NCI-H1417 treated with DMSO at 0.1 percent for 48 hours (cell line): ENCODE measurements at places on chromosomes 5 and 9.

- DNase-seq, result no peak
Measured at GRCh38 chr9:98865284-98865875, 57.9 kb downstream of the GALNT12 start.

DNA sequence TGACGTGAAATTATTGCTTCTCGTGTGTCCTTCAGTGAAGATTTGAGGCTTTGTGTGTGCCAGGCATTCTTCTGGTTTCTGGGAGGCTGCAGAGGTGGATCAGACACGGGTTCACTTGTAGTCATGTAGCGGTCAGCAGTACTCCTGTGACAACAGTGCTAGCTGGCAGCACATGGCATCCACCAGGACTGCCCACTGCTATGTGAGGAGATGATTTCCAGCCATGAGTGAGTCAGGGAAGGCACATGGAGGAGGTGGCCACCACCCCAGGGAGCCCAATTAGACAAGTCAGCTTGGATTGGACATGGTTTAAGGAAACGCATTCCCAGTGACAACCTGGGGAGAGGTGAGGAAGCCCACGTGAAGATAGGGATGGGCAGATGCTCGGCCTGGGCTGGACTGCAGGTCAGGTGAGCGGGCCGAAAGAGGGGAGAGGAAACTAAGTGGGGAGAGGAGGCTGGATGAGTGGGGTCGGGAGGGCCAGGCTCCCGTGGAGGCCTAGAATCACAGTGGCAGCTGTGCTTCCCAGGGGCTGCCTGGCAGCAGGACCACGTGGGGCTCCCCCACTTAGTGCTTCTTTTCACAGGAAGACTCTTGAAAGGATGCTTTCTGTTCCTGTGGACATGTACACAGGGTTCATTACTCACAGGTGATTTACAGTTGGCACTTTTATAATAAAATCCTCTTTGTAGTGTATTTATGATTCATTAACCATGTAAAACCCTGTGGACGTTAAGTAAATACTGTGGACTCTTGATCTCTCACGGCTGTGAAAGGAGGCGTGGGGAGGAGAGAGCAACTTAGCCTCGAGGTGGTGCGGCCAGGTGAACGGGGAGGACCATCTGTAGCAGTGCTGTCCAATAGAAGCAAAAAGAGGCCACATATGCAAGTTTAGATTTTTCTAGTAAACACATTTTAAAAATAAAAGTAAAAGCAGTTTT lies 80.0 kb upstream of the OTULINL start:
- DNase-seq, result peak; percentile 89

- DNase-seq, result no peak
Measured at GRCh38 chr9:76693912-76694311, 70.3 kb upstream of the PCA3 start.

- no peak for DNase-seq
Measured at GRCh38 chr5:4363045-4363444, 767.4 kb downstream of the IRX1 start.

DNA sequence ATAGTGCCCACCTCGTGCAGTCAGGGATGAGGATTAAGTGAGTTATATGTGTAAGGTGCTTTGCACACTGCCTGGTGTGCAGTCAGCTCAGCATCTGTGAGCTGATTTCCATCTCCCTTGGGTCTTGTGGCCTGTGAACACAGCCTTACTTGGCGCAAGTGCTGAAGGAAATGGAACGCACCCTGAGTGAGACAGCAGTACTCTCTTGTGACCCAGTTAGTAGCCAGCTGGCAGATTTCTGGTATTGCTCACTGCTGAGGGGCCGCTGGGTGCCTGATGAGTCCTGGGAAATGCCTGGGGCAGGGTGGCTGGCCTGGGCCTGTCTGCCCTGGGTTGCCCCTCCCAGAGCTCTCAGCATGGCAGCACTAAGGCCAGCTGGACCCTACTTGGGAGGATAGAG lies 90.9 kb upstream of the BOD1 start:
- no peak for DNase-seq

GRCh38 chr9:97682242-97682641 lies 14.9 kb downstream of the XPA start:
- no peak for DNase-seq

- no peak for DNase-seq
Measured at GRCh38 chr9:8437876-8438275, 638.3 kb upstream of the DMAC1 start.

DNA sequence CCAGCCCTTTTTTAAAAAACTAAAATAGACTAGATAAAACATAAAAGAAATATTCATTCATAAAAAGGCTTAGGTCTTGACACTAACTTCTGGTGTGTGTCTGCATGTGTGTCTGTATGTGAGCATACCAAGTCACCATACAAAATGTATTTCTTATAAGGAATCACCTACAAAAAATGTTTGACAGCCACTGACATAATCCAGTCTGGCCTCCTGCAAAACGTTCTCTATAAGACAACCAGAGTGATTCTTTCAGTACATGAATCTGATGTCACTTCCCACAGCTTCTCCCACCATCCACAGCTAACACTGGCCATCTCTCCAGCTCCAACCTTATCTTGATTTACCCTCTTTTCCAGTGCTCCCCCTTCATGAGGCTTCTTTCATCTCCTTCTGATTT lies 192.3 kb downstream of the TLE1 start:
- DNase-seq, result no peak

GRCh38 chr5:11902201-11902619 lies 2.0 kb downstream of the CTNND2 start:
- no peak for DNase-seq

DNA sequence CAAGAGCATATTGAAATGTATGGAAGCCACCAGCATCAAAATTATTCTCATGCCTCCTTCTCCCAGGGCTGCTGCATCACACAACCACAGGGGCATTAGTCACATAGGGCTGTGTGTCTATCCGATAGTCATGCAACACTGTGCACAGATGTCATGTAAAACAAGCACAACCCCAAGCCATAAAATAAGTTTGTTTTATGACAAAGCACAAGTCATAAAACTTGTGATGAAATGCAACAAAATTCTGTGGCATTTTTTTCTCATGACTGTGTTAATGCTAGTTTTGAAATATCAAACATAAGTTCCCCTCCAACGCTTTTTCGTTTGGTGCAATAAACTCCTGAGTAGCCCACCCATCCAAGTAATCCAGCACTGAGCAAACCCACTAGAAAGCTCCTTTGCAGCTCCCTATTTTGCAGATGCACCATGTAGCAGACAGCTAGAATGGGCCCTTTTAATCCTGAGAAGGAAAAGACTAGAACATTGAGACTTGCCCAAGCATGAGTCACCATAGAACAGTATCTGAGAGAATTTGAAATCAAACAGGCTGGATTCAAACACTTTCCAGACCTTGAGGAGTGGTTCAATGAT lies 93.3 kb upstream of the ZNF366 start:
- DNase-seq, result no peak

DNA sequence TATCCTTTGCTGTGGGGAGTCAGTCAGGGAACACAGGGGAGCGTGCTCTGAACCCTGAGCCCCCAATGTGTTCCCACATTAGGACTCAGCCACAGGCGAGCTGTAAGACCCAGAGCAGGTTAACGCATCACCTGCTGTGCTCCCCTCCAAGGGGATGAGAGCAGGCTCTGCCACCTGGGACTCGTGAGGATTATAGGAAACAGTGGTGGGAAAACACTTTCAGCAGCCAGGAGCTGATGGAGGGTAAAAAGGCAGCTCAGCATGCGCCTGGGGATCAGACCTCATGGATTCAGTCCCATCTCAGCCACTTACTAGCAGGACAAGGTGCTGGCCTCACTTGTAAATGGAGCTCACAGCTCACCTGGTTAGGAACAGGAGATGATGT lies 9.2 kb downstream of the JADE2 start:
- no peak for DNase-seq

DNA sequence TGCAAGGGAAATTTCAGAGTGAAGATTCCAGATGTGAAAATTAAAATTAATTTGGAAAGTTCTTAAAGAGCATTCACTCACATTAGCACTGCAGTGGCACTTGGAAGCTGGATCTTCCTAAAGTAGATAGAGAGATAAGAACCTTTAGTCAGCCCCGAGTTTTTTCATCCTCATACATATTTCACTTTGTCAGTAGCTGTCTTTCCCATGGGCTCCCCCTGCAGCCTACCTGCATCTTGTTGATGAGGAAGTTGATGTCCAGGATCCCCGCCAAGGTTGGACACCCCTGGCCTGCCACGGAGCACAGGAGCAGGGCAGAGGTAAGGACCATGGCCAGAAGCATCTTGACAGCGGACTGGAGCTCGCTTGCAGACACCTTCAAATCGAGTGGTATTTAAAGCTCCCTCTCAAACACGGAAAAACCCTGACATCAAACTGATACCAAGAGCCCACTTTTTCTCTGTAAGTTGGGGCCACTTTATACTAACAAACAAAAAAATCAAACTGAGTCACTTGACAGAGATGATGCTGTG lies at the start of gene IL9:
IL9 (minus strand) TSS at position 368 of the 533 bp plus-strand sequence; CDS start at position 343, 25 bp downstream.
- no peak for DNase-seq

GRCh38 chr5:173598686-173599085 lies 17.8 kb downstream of the BOD1 start:
- DNase-seq, result no peak

GRCh38 chr5:74326571-74327338 lies 313.8 kb downstream of the ENC1 start:
- no peak for DNase-seq

GRCh38 chr9:111516061-111516465 lies 8.9 kb upstream of the ZNF483 start:
- DNase-seq, result no peak

GRCh38 chr5:133821311-133821741 lies 147.1 kb downstream of the C5orf15 start:
- DNase-seq, result no peak

- no peak for DNase-seq
Measured at GRCh38 chr9:136740069-136740468, 2.7 kb downstream of the LCN10 start.

DNA sequence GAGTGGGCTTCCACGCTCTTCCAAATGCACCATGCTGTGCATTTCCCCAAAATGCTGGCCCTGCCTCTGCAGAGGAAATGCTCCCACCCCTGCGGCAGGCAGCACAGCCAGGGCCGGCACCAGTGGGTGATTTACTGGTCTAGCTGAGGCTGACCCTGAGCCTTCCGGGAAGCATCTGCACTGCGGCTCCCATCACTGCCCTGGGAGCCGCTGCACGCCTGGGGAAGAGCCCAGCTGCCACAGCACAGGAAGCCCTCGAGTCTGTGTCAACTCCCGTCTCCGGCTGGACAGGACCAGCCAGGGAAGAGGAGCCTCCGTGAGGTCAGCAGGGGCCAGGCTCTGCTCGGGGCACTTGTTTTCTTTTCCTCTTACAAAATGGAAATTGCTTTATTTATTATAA lies 25.1 kb upstream of the EEIG1 start:
- no peak for DNase-seq

GRCh38 chr5:145027286-145027685 lies 807.9 kb downstream of the PRELID2 start:
- DNase-seq, result no peak

GRCh38 chr5:76938177-76938576 lies 14.7 kb upstream of the CRHBP start:
- DNase-seq, result no peak

GRCh38 chr9:121604242-121604641 lies 47.2 kb upstream of the DAB2IP start:
- no peak for DNase-seq

DNA sequence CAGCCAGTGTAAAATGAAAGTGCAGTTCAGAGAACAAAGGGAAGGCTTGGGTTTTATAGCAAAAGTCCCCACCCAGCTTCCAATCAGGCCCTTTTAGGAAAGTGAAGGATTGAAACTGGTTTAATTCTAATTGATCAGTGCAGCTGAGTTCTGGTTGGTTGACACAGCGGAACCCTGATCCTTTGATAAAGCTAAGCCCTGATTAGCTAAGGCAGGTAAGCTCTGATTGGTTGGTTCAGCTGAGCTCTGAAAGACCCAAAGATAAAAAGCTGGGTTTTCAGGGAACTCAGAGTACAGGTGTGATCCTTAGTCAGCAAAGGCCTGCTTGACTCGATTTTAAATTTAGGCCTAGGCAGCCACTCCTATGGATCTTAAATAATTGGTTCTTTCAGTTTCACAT lies 70.8 kb upstream of the PRRC1 start:
- DNase-seq, result no peak

GRCh38 chr5:142585451-142585850 lies 100.4 kb downstream of the FGF1 start:
- DNase-seq, result no peak

DNA sequence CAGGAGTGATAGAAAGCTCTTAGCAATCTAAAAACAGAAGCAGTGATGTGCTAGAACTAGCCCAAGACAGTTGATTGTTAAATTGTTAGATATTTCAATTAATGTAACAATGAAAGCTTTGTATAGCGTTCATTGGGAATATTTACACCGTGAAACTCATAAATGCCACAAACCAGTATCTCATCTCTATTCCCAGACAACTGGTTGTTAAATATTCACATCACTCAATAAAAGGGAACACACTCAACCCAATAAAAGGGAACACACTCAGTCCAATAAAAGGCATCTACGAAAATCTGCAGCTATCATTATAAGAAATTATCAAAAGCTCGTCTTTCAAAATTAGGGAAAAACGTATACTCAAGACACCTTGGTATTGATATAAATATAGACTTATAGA lies 270.9 kb downstream of the CYLC2 start:
- DNase-seq, result no peak

GRCh38 chr9:2655411-2655901 lies 33.9 kb downstream of the VLDLR start:
- DNase-seq, result no peak

DNA sequence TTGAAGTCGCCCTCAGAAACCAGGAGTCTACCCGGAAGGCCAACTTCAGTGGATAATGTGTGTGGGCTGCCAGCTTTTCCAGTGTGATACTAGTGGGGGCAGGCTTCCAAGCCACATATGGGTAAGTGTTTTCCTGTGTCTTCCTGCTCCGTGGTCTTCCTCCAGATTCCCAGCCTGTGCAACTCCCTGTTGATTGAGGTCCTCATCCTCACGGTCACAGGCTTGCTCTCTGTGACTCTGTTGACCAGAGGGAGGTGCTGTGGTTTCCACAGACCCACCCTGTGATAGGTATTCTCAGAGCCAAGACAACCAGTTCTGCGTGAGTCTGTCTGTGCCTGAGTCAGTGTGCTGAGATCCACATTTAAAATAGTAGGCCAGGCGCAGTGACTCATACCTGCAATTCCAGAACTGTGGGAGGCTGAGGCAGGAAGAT lies 388.0 kb upstream of the IRX2 start:
- DNase-seq, result no peak

DNA sequence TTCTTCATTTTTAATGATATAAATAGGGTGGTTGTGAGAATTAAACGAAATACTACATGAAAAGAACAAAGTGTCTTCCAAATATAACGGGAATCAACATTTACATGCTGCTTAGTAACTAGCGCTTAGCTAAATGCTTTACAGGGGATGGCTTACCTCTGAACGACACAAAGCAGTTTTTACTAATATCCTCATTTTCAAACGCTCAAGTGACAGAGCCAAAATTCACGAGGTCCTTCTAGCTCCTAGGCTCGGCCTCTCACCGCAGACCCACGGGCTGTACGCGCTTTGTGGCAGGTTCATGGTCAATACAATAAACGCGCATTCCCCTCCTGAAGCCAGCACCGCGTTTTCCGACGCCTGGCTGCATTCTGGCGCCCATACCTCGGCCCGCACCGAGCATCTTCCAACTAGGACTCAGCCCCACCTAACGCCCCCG lies 442 bp downstream of the ZNF510 start:
- peak; percentile 40 for DNase-seq

GRCh38 chr9:28064241-28064815 lies 491.0 kb upstream of the C9orf72 start:
- DNase-seq, result no peak
